ENCODE measurements at places on chromosomes 13 and 19. TPM values are rescaled to one million over a fixed set of nuclear protein-coding genes. Genes with fewer than 3 reads are reported as not detected.

Gene DENND1C
- 0.22 TPM for total RNA-seq

Gene CFAP97D2
- not detected for total RNA-seq

Gene ZNF653
- 4.9 TPM for total RNA-seq

Gene CEACAM6
- total RNA-seq: 23.4 TPM

Gene METTL21C
- total RNA-seq: not detected

Gene ZNF556
- total RNA-seq: not detected

Gene SCN1B
- 9.7 TPM for total RNA-seq

Data from A549 treated with ZK216348 at 1 μM for 4 hours (cell line).